Activated T-helper 1 cell treated with anti-CD3 and anti-CD28 coated beads, Interleukin-12 subunit alpha, Interleukin-12 subunit beta, Interleukin-2, Interleukin-4 antibody, amounts not matched to agents 30 ng/mL and 10 ng/mL and 1 ng/mL, durations not matched to agents 14 hours and 24 hours and 36 hours (primary cell): ENCODE measurements at places on chromosomes 4 and X. TPM values are rescaled to one million over a fixed set of nuclear protein-coding genes. Genes with fewer than 3 reads are reported as not detected.
A peak's percentile ranks its signal among the peaks of the same experiment; 100 is the strongest.

DNA sequence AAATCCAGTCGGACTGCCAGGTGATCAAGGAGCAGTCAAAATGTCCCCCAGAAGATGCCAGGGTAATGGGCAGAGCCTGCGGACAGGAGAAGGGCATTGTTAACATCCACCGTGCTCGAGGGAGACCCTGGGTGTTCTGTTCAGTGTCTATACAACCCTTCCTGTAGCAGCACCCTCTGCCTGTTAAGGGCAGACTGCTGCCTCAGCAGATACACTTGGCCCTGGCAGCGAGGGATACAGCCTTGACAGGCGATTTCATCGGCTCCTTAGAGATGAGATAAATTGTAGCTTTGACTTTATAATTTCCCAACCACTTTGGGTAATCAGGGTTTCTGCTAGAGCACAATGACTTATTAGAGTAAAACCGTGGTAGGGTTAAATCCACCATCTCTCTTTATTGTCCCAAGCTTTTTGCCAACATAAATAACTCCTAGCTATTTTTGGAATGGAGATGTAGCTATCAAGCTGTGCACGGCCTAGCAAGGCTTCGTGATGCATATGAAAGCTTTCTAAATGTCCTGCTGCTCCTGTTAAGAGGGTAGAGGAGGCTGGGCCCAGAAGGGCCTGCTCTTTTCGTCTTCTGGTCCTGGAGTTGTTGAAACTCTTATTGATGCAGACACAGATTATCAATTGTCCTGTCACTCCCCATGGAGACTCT lies 195.9 kb downstream of the CPEB2 start:
- DNase-seq: no peak

DNA sequence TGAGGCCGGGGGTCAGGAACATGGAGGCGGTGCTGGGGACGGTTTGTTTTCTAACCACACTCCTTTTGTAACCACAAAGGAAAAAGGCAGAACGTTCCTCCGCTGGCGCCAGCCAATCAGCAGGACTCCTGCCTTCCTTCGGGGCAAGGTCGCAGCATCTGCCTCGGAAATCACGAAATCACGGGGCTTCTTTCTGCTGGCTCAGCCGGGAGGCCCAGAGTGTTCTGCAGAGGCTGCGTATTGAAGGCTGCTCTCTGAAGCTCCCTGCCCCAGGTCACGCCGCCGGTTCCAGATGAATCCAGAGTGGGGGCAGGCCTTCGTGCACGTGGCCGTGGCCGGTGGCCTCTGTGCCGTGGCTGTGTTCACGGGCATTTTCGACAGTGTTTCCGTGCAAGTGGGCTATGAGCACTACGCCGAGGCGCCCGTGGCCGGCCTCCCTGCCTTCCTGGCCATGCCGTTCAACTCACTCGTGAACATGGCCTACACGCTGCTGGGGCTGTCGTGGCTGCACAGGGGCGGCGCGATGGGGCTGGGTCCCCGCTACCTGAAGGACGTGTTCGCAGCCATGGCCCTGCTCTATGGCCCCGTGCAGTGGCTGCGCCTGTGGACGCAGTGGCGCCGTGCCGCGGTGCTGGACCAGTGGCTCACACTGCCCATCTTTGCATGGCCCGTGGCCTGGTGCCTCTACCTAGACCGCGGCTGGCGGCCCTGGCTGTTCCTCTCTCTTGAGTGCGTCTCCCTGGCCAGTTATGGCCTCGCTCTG lies 9.4 kb downstream of the TMEM187 start:
- peak; percentile 62 for DNase-seq

- no peak for DNase-seq
Observed at GRCh38 chrX:53422861-53423306, at the start of gene RIBC1. Gene RIBC1 (plus strand): TSS chrX:53422873. CDS start chrX:53426277, 3,404 bp downstream.

GRCh38 chrX:132488180-132488705 lies 595 bp downstream of the MBNL3 start:
- no peak for DNase-seq

DNA sequence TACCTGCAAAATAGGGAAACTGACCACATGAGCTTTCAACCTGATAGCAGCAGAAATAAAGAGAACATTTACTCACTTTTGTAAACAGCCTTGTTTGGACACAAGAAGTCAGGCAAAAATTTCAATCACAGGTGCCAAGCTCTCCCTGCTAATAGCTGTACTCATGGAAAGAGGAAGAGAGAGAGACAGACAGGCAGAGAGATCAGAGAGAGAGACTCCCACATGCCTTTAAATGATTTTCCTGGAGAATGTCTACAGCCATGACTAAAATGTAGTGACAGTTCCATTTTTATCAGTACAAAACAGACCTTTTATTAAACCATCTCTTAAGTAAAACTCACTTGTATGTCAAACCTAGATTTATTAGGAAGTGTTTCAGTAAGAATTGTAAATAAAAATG lies 752.9 kb downstream of the TRAM1L1 start:
- no peak for DNase-seq

Gene RRH
- total RNA-seq: 0.13 TPM in 1 of 2 replicates, not detected in the other

GRCh38 chrX:97119474-97120109 lies 235.9 kb downstream of the RPA4 start:
- DNase-seq: no peak

- DNase-seq: no peak
Observed at GRCh38 chr4:113593400-113594230, 167.9 kb downstream of the CAMK2D start.

- no peak for DNase-seq
Observed at GRCh38 chr4:148704291-148704690, 262.1 kb upstream of the NR3C2 start.

DNA sequence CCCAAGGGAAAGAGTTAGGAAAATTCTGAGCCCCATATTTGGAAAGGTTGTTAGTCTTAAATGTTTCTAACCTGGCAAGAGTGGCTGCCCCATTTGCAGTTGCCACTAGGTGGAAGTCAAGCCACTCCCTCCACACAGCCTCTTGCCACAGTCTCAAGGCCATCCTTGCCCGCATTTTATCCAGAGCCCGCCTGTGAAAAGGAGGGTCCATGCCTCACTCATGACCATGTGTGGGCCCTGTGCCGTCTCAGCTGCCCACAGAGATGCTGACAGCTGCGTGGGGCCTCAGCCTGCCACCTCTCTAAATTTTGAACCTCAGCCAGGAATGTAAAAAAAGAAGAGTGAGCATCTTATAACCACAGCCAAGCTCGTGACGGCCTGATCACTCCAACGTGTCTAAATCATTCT lies 201.5 kb upstream of the FAM241A start:
- no peak for DNase-seq

Gene VCX
- total RNA-seq: not detected in 2 replicates

Gene MAGEC3
- not detected in 2 replicates for total RNA-seq

Gene ARMCX4
- total RNA-seq: 3.3 and 4.8 TPM in 2 replicates

DNA sequence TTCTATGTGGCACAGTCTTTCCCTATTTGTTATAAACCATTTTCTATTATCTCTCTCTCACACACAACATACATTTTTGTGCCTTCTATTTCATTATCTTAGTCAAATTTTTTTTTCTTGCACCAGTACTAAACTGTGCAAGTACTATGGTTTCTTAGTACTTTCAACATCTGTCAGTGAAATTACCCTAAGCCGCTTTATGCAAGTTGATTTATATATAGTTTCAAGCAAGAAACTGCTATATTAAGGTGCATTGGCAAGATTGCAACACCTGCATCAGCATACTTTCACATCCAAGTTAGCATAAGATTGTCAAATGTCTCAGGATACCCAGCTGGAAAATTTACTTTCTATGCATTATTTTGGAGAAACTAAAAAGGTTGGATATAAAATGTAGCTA lies 180.2 kb upstream of the FSTL5 start:
- DNase-seq: no peak

Gene PRKG2
- total RNA-seq: 0.10 and 0.20 TPM in 2 replicates

Gene CSAG3
- 0.73 and 0.78 TPM in 2 replicates for total RNA-seq

Gene TMPRSS11A
- total RNA-seq: not detected in 2 replicates

Gene NCAPG
- total RNA-seq: 43.7 and 46.3 TPM in 2 replicates

Gene VCX3A
- total RNA-seq: not detected in 2 replicates

DNA sequence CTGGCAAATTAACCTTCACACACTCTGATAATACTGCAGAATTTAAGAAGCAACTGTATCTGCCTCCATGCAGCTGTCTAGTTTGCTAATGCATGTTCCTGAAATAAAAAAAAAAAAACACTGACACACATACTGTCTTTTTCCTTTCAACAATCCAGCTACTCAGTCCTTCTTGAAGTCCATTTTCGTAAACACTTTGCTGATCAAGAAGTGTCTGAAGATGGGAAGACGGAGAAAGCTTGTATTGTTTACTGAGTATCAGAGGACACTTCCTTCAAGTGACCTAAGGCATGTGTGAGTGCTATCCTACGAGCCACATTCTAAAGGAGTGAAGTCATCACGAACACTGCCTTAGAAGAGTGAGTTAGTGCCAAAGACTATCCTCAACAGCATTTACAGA lies 82.6 kb downstream of the LUZP4 start:
- DNase-seq: no peak

Gene COX7B2
- not detected in 2 replicates for total RNA-seq

- DNase-seq: no peak
Observed at GRCh38 chrX:120750381-120750780, 120.5 kb upstream of the C1GALT1C1 start.

DNA sequence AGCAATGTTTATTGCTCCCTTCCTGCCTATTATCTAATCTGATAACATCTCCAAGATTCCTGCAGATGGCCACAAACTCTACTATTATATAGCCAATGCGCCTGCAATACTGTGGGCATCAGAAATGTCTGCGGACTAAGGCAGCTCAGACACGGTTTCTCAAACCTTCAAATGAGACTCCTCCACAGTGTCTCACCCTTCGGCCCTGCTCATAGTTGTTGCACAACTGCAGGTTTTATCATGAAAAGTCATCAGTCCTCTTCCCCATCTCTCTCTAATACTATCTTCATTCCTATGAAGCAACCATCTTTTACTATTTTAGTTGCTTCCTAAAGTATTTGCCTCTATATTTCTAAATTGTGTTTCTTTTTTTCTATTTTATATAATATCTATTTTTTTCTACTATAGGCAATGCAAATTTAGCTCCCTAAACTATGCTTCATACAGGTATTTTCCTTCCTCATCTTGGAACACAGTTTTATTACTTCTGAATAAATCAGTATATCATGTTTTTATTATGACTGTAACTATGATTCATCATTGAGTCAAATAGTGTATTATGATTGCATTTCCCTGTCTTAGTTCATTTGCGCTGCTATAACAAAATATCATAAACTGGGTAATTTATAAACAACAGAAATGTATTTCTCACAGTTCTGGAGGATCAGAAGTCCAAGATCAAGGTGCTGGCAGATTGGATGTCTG lies 129.7 kb upstream of the EDNRA start:
- DNase-seq: no peak

GRCh38 chr4:149031399-149031798 lies 589.2 kb upstream of the NR3C2 start:
- no peak for DNase-seq

DNA sequence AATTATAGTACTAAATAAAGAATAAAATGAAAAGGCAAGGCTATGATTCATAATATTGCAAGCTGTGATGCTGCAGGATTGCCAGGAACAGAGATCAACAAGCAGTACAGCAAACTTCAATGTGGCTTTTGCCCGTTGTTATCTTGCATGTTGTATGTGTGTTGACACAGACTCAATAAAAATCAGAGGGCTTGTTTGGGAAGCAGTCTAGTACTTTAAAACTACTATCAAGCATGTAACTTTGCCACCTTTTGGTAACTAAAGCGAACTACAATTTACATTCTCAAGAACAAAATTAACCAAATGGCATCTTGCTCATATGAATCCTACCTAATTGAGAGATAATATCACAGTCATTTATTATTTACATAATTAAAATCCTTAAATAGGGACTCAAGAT lies 79.8 kb upstream of the GPM6A start:
- DNase-seq: no peak

Gene SMR3B
- not detected in 2 replicates for total RNA-seq

Gene ARMCX2
- 2.9 and 6.1 TPM in 2 replicates for total RNA-seq

- DNase-seq: no peak
Observed at GRCh38 chrX:40908026-40908425, 172.7 kb upstream of the MED14 start.

DNA sequence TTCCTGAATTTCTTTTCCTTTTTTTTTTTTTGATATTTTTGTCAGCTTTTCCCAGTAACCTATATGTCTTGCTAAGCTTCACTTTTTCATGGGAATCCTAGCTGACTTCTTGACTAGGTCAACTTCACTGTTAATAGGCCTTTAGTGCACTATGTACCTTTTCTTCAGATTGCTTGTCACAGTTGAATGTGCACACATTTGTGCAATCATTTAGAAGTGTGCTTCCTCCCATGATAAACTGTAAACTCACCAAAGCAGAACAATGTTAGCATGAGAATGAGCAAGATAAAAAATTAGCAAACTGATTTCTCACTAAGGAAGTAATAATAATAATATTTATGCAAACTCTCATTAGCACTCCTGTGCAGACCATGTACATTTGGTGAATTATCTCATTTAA lies 173.2 kb downstream of the PABPC4L start:
- no peak for DNase-seq

- DNase-seq: no peak
Observed at GRCh38 chrX:86809651-86810050, 661.4 kb downstream of the DACH2 start.

GRCh38 chr4:158350161-158350560 lies 139.9 kb downstream of the TMEM144 start:
- no peak for DNase-seq

DNA sequence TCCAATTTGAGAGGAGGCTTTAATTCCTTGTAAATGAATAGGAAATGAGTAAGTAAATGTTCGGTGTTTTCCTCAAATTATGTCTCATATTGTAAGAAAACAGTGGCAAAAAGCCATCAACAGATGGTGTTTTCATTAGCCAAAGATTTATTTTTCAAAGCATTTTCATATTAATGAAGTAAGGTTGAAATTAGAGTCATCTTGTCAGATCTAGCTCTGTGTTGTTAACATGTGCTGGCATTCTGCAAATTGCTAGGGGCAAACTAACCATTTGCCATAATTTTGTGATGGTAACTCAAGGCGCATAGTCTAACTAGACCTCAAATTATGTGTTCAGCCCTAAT lies 24.7 kb downstream of the MID2 start:
- DNase-seq: no peak

GRCh38 chr4:47705326-47705981 lies 132.4 kb downstream of the CORIN start:
- DNase-seq: no peak

DNA sequence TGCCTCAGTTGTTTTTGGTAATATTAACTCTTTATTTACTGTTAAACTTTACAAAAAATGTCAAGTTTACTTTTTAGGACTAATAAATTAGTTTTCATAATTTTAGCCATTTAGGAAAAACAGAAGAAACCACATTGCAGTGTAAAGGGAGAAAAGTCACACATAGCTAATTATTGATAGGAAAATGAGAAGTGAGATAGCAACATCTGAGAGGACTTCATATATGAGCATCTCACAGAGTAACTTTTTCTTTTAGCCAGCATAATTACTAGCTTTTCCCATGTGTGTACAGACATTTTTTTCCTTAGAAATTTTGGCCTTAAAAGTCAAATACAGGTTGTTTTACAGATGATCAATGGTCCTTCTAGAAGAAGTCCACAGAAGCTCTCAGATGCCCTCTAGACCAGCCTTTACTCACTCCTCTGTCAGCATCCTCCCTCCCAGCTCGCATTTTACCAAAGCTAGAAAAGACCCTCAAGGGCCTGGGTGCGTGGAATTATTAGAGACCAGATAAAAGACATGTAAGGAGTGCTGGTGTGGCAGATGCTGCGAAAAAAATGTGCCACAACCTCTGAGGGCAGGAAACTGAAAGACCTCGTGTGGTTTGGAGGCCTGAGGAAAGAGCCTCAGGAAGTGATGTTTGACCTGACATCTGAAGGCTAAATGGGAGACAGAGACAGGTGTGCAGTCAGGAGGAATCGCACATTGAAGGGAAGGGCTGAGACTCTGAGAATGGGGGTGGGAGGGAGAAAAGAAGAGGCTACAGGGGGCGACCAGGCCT lies 156.9 kb downstream of the CBR4 start:
- no peak for DNase-seq

Gene CCNB3
- 0.64 and 0.80 TPM in 2 replicates for total RNA-seq
